ENCODE measurements at places on chromosomes 3 and 15. TPM values are rescaled to one million over a fixed set of nuclear protein-coding genes. Genes with fewer than 3 reads are reported as not detected.

Gene PAQR5
- total RNA-seq, result not detected

Gene HLTF
- 17.8 TPM for total RNA-seq

Gene TNFSF10
- 321 TPM for total RNA-seq

Gene CYP1A2
- not detected for total RNA-seq

DNA sequence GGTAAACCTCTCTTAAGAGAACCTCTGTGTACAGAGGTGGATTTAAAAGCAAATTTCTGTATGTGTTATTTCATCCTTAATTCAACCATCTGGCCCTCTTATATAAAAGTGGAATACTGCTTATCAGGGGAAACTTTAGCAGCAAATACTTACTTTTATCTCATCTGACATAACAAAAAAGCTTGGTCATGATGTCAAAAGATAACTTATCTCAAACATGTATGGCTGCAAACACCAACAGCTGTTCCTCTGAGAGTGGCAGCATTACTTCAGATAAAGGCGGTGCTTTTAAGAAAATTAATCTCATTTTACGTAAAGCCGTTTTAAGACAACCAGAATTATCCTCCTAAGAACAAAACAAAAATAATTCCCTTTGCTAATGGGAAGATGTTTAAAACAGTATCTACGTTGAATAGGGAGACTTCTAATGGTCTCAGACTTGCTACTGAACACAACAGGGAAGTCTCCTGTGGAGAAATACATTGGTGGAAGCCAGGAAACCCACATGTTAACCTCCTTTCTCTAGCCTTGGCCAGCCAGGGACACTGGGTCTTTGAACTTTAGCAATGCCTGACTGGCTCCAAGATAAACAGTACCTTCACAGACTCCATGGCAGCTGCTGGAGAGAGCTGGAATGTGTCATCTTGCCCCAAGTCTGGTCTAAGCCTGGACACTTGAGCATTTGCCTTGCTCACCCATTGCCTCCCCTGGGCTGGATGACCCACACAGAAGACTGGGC is 18.1 kb downstream of the ARRDC4 start:
- no peaks in the 10 kb centered on the region for H3K4me1 ChIP-seq
- H3K4me3 ChIP-seq, result no peak overlapping the region
- peaks cover 5% of the 10 kb centered on the region for H3K27me3 ChIP-seq
- DNase-seq, result no peak
- H3K27ac ChIP-seq, result no peak overlapping the region
- H3K36me3 ChIP-seq, result no peaks in the 10 kb centered on the region

GRCh38 chr3:79597709-79598108 is 170.1 kb downstream of the ROBO1 start:
- H3K4me3 ChIP-seq, result no peak overlapping the region
- no peak overlapping the region for H3K27ac ChIP-seq
- no peaks in the 10 kb centered on the region for H3K4me1 ChIP-seq
- no peaks in the 10 kb centered on the region for H3K27me3 ChIP-seq
- peaks cover 4% of the 10 kb centered on the region for H3K36me3 ChIP-seq

GRCh38 chr15:41621200-41622193 is 38.7 kb upstream of the MGA start:
- peaks cover 7% of the 10 kb centered on the region for H3K4me1 ChIP-seq
- H3K27ac ChIP-seq, result peak overlapping the region; percentile 59
- H3K4me3 ChIP-seq, result peak overlapping the region; percentile 77
- DNase-seq, result peak; percentile 80

DNA sequence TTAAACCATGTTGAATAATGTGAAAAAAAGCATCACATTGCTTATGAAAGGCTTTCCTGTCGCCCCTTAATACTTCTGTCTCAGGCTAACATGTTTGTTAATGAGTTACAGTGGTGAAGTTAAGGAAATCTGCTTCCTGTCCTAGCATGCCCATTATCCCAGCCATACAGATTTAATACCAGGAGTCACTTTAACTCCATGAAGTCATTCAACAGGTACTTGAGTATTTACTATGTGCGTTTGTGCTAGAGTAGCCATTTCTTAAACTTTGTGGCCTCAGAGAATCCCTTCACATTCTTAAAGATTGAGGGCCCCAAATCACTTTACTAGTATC is 10.1 kb upstream of the SETD5 start:
- no peak overlapping the region for H3K4me3 ChIP-seq
- no peaks in the 10 kb centered on the region for H3K27me3 ChIP-seq
- no peak for DNase-seq
- peaks cover 26% of the 10 kb centered on the region for H3K4me1 ChIP-seq
- no peak overlapping the region for H3K27ac ChIP-seq
- H3K36me3 ChIP-seq, result peaks cover 40% of the 10 kb centered on the region

- no peak overlapping the region for H3K27ac ChIP-seq
- peaks cover 17% of the 10 kb centered on the region for H3K4me1 ChIP-seq
- DNase-seq, result no peak
Measured at GRCh38 chr15:64766058-64766457, 9.3 kb downstream of the RBPMS2 start.

- peaks cover 69% of the 10 kb centered on the region for H3K4me1 ChIP-seq
- DNase-seq, result peak; percentile 88
- peaks cover 13% of the 10 kb centered on the region for H3K36me3 ChIP-seq
Measured at GRCh38 chr3:46208167-46208704, at the start of gene CCR1. Gene CCR1 (minus strand): TSS chr3:46208313. CDS start chr3:46204313, 4,000 bp downstream.

Data from natural killer cell treated with Interleukin-12 subunit alpha and Interleukin-12 subunit beta and Interleukin-15 and Interleukin-18, amount 100 ng/mL, for 72 hours (primary cell).